ENCODE measurements at places on chromosomes 1 and 21.

- no peak for DNase-seq
Measured at GRCh38 chr1:153919876-153920852, 2.6 kb downstream of the GATAD2B start.

- no peak for DNase-seq
Measured at GRCh38 chr1:175272361-175272760, 79.8 kb upstream of the KIAA0040 start.

GRCh38 chr1:29581256-29581655 is 344.9 kb downstream of the PTPRU start:
- DNase-seq, result no peak

GRCh38 chr21:20729376-20729775 is 268.8 kb upstream of the NCAM2 start:
- DNase-seq, result no peak

DNA sequence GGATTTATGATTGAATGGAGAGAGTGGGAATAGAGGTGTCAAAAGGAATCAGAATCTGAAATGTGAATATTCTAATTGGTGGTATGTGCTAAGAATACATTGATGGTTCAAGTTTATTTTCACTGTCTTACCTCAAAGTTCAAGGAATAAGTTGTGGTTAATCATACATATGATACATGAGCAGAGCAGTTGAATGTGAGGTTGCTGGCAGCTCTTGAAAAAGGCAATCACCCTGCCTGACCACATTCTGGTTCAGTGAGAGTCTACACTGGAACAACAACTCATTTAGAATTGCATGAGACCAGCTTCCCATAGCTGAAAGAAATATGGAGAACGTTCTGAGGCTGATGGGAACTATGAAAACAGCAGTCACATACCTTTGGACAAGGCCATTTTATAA is 68.3 kb upstream of the ARHGAP29 start:
- DNase-seq, result no peak

- DNase-seq, result no peak
Measured at GRCh38 chr1:172391976-172392375, 28.5 kb upstream of the C1orf105 start.

DNA sequence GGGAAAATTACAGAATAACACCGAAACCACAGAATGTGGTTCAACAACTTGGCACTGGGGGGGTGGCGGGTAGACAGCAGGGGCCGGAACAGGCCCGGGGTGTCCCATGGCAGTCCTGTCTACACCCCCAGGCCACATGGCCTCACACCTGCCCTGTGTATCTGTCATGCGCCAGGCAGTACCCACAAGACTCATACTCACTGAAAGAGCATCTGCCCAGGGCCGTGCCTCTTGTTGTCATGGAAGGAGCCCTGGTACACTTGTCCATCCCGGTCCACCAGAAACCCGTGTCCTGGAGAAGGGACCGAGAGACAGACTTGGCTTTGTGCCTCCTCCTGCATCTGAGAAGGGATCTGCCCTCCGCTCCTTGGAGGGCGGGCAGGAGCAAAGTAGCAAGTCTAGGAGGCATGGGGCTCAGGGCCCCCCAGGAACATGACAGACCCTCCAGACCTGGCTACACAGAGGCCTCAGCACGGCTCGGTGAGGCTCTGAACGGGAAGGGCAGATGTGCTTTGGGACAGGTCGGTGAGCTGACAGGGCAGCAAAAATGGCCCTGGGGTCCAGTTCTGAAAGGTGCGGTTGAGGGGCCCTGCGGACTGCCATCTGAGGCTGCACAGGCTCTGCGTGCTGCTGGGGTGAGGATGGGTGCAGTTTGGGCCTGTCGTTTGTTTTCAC is 5.6 kb downstream of the MORN1 start:
- no peak for DNase-seq

- DNase-seq, result no peak
Measured at GRCh38 chr1:74343216-74343615, 108.0 kb downstream of the TNNI3K start.

- no peak for DNase-seq
Measured at GRCh38 chr1:4718071-4718470, 63.7 kb downstream of the AJAP1 start.

DNA sequence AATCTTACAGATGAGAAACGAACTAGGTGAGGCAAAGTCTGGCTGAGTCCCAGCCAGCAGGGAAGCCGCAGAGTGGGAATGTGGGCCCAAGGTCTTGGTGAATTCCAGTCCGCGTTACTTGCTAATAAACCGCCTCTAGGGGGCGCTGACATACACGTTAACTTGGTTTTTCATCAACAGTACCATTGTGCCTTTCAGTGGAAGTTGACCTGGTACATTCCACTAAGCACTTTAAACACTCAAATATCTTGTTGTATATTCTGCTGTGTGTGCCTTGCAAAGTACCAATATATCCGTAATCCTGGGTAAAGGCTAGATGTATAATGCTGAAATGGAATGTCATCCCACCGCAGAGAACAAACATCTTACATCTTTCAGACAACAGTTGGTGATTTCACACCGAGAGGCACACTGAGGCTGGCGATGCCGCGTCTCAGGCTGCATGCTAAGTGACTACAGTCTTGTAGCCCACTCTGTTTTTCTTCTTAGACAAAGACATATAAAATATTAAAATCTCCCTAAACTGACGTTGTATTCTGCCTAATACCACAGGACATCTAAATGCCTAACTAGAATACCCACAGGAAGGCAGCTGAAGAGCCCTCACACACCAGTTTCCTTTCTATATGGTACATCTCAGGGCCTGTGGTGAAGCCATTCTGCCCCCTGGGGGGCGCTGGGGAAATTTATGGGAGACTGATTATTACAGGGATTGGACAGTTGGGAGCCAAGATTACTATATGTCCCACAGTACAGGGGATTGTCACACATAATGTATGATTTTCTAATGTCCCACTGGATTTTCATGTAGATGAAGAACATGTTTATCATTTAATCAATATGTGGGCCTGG is 49.2 kb upstream of the C1orf198 start:
- peak; percentile 34 for DNase-seq

GRCh38 chr21:45318556-45319404 is 31.1 kb upstream of the POFUT2 start:
- no peak for DNase-seq

DNA sequence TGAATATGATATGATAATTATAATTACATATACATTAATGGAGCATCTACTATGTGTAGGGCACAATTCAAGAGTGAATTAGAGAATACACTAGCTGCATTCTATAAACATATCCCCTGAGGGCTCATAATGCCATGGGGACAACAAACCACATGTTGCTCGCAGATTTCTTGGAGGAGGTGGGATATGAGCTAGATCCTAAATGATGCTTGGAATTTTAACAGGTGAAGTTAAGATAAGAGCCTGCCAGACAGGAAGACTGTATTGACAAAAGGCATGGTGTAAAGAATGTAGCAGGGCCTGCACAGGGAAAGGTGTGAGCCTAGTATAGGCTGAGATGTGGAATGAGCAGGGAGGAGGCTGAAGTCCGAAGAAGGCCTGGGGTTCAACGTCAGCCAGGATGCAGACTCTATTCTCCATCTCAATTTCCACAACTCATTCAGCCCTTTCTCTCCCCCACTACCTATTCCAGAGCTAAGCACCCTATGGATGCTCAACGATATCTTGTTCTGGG is 120.2 kb downstream of the ELAVL4 start:
- no peak for DNase-seq

GRCh38 chr1:7912145-7912544 is 28.5 kb downstream of the TNFRSF9 start:
- no peak for DNase-seq

- no peak for DNase-seq
Measured at GRCh38 chr1:173023343-173023742, 27.4 kb downstream of the TNFSF18 start.

DNA sequence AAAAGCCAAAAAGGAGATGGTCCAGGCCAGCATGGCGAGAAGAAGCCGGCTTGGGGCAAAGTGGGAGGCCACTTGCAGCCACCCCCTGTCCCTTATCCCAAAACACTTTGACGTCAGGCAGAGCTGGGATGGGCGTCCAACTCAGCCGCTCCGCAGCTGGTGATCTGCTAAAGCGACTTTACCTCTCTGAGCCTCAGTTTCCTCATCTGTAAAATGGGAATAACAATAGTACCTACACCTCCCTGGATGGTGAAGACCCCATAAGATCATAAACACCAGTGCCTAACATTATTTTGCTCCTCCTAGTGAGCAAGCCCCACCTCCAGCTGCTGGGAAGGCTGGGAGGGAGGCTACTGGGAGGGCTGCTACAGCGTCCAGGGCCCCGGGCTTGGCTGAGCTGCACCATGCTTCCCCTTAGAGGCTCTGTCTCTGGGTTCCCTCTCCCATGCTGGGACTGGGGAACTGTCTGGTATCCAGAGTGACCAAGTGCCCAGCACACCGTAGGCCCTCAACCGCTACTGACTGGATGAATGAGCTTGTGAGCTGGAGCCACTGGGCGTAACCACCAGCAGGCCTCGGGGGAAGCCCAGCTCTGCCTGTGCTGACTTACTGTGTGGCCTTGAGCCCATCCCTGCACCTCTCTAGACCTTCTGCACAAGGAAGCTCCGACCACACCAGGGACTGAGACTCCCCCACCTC is 18.3 kb downstream of the IFFO2 start:
- no peak for DNase-seq

- DNase-seq, result no peak
Measured at GRCh38 chr1:175192111-175192629, 406 bp downstream of the KIAA0040 start.

DNA sequence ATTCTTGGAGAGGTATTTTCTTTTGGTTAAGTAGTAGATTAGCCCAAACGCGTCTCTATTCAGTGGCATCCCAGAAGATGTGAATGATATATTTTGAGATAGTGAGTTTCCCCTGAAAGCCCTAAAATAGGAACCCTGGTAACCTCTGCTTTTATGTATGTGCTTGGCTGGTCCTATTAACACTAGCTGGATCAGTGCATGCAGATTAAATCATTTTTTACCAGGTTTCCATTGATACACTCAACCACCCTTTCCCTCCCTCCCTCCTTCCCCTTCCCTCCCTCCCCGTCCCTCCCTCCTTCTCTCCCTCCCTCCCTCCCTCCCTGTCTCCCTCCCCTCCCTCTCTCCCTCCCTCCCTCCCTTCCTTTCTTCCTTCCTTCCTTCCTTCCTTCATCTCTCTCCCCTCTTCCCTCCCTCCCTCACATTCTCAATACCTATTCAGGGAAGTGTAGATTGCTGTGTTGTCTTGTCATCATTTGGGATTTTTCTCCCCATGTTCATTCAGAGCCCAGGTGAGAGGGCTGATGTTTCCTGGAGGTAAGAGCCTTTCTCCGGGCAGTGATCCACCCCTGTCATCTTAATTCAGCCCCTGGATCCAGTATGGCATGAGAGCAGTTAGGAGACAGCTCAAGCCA is 406.8 kb downstream of the PRDM2 start:
- DNase-seq, result no peak

DNA sequence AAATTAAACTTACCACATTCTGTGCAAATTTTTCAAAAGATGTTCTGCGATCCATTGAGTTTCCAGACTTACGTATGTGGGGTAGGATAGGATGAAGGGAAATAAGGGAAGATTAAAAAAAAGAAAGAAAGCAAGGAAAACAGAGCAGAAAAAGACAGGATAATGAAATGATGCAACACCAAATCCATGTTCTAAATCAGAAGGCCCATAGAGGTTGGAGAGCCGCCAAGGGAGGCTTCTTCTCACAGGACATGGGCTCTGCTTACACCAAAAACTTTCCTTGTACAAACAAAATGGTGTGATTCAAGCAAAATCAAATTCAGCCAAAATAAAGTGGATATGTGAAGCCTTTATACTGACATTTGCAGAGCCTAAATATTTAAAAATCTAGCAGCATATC is 189.5 kb upstream of the GREM2 start:
- DNase-seq, result no peak

GRCh38 chr1:30990591-30990990 is 74.9 kb downstream of the PUM1 start:
- no peak for DNase-seq

- DNase-seq, result no peak
Measured at GRCh38 chr21:32306021-32306780, 7.5 kb downstream of the MRAP start.

DNA sequence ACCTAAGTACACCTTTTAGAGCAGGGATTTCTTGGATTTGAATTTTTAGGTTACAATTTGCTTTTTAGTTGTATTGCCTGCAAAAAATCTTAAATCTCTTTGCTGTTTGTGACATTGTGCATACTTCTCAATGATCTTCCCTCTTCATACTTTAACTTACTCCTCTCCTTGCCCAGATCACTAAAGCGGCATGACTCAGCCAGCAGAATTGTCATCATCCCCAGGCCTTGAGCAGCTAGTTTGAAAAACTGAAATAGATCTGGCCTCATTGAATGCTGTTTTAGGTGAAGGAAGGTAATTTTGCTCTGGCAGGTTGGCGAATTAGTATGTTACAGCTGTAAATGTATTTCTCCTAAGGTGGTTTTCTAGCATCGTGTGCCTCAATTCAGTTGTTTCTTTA is 145.9 kb downstream of the RYR2 start:
- no peak for DNase-seq

DNA sequence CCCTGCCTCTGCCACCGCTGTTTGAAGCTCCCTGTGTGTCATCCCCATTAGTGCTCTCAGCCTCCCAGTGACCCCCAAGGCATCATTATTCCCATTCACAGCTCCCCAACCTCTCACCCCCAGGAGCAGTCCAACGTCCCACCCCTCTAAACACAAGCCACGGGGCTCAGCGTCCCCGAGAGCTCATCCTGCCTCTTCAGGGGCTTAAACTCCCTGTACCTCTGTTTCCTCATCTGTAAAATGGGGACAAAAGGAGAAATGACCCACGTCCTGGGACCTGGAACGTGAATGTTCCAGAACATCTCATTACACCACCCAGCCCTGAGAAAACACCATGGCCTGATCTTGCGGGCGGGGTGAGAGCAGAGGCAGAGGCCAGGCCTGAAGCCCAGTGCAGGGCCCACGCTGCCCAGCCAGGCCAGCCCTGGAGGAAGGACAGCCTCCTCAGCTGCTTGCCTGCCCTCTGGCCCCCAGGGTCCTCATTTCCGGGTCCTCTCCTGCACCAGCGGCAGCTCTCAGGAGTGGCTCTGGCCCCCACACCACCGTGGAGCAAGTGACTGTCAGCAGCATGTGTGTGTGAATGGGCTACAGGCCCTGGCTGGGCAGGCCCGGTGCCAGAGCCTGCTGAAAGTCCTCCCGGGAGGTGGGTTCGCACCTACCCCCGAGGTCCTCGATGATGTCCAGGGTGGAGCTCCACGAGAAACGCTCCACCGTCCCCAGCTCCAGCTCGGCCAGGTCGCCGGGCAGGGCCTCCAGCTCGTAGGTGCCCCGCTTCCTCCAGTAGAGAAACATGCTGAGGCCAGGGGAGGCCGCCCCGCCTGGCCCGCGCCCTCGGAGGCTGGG is 14.1 kb upstream of the PLEKHG5 start:
- no peak for DNase-seq

DNA sequence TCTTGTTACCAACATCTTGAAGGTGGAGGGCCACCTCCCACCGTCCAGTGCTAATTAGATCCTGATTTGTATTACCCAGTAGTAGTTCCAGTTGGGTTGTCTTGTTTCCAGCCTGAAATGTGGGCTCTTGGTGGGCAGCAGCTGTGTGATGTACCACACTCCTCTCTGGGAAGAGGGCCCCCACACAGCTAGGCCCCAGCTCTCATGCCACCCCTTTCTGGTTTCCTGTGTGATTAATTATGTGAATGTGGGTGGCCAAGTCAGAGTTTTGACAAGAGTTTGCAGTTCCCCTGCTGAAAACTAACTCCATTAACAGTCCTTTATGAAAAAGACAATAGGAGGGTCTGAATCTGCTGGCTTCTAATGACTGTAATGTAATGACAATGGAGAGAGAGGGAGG is 3.8 kb downstream of the HMGB4 start:
- no peak for DNase-seq

All from stimulated activated CD8-positive, alpha-beta memory T cell treated with anti-CD3 and anti-CD28 coated beads, Interleukin-7, amount 100 ng/mL, for 1 hour (primary cell).